NCI-H2081 treated with DMSO at 0.1 percent for 48 hours (cell line): ENCODE measurements at places on chromosomes 4 and X.

DNA sequence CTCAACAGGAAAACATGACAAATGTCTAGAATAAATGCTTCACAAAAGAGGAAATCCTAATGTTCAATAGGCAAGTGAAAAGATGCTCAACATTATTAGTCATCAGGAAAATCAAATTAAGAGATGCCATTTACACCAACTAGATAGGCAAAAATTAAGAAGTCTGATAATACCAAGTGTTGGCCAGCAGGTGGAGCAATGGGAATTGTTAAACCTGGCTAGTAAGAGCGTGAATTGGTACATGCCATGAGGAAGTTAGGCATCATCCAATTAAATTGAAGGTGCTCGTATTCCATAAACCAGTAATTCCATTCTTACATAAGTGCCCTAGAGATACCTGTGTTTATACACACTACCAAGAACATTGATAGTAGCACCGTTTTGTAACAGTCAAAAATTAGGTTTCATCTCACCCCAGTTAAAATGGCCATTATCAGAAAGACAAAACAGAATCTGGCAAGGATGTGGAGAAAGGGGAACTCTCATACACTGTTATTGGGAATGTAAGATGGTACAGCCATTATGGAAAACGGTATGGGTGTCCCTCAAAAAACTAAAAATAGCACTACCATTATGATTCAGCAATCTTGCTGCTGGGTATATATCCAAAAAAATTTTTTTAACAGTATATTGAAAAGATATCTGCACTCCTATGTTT, 14.0 kb upstream of the ZCCHC18 start:
- peak; percentile 73 for DNase-seq

DNA sequence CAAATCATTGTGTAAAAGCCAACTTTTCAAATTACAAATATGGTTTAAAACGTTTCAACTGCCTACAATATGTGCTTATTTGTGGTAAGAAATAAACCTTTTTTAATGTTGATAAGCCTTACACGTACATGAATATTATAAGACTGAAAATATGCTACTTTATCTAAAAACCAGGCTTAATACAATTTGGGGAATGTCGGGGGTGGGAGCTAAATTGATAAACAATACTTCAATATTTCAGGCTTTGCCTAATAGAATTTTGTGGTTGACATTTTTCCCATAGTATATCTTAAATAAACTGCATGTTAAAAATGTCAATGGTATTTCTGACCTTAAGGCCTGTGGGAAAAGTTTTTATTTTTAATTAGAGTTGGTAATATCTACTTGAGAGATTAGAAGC, 69.8 kb upstream of the SLIT2 start:
- no peak for DNase-seq

DNA sequence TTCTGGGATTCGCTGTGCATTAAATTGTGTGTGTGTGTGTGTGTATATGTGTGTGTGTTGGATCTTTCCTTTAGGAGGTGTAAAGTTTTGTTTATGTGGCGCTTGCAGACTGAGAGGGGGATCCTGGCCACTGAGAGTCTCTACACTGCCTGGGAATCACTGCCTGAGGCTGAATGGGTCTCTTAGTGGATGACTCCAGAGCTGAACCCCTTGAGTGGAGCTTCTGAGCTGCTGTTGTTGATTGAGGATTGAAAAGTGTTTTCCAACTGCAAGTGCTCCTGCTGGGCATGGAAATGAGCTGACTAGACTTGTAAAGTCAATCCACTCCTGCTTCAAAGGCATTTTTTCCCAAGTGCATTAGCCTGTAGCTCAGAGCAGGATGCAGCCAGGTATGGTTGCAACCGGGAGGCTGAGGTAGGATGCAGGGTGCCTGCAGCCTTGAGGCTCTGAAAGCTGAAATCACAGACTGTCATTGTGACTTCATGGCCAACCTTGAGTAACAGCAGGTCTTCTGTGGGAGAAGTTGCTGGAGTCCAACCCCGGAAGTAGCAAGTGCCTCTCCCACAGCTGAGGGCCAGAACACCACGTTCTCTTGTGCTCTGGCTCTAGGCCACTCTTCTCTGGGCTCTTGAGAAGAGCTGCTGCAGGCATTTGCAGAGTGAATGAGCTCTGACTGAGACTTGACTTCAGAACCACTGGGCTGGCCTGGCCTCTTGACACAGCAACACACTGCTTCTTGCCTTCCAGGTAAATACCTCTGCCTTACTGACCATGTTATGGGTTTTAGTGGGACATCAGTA, at the start of gene TBX22:
Gene TBX22, plus strand, starts transcription at position 613 of the 800 bp plus-strand sequence. CDS start 7,517 bp downstream, outside the sequence.
- DNase-seq, result no peak

- no peak for DNase-seq
Measured at GRCh38 chrX:135984791-135985156, 461 bp upstream of the SLC9A6 start.

- no peak for DNase-seq
Measured at GRCh38 chr4:17523662-17524061, 8.7 kb downstream of the CLRN2 start.

DNA sequence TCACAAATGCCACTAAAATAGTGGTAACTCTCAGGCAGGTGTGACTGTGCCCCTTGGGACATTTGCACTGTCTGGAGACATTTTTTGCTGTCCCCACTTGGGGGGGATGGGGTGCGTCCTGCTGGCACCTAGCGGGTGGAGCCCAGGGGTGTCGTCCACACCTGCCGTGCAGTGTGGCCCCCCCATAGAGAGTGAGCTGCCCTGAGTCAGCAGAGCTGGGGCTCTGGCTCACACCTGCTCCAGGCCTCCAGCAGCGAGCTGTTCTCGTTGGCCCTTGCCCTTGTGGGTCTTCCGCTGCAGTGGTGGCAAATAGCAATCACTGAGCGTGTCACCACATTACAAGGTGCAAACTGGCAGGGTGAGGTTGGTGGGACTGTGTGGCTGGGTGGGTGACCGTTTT, 64.6 kb downstream of the CLDN34 start:
- DNase-seq, result no peak

GRCh38 chr4:519885-520682, 21.1 kb downstream of the PIGG start:
- DNase-seq, result no peak

DNA sequence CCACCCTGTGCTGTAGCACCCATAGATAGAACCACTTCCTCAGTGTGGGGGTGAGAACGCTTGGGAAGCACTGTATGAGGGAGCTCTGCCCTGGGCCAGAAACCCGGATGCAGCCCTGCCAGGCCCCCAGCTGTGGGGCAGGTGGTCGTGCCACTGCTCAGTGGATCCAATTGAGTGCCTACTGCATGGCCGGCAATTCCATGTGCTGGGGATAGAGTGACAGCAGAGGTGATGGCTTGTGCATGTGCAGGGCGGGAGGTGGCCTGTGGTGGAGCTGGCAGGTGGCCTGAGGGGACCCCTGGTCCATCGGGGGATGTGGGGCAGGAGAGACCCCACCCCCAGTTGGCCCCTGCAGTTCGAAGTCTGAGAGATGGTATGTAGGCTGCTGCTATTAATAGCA, 60.4 kb downstream of the TRMT44 start:
- DNase-seq, result no peak

GRCh38 chr4:52961666-52962412, 99.7 kb downstream of the RASL11B start:
- DNase-seq, result no peak

DNA sequence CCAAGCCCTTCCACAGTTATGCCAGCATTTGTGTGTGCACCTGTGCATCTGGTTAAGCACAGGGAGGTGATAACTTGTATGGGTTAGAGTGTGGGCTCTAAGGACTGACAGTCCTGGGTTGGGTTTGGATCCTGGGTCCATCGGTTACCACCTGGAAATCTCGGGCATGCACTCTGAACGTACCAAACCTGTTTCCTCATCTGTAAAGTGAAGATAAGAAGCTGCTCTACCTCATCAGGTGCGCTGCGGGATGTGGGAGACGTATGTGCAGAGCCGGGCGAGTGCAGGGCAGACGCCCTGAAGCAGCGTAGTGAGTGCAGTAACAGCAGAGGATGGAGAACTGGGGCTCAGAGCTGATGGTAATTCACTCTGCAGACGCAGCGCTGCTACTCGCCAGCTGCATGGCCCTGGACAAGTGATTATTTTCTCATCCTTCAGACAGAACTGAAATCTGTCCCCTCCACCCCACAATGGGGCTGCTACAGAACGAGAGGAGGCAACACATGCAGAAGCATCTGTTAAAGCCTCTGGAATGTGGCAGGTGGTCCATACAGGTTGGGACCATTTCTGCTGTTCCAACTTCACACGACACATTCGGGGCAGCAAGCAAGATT, 64.4 kb downstream of the HADH start:
- DNase-seq, result no peak

DNA sequence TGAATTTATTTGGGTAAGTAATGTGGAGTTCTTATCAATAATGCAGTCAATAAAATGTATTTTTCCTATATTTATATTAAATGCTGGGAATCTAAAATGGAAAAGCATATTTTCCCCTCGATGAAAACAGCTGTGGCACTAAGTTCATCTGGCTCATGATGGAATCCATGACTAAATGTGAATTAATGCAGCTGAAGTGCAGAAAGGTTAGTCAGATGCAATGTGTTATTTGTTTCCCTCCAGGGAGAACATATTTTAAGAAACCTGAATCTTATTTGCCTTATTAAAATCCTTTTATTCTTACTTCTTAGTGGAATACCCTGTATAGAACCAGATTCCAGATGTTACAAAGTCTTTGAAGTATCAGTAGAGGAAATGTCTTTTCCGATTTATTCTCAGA, 247.9 kb downstream of the ARHGAP24 start:
- DNase-seq, result no peak

- DNase-seq, result no peak
Measured at GRCh38 chrX:101164766-101165590, 54.6 kb upstream of the DRP2 start.

DNA sequence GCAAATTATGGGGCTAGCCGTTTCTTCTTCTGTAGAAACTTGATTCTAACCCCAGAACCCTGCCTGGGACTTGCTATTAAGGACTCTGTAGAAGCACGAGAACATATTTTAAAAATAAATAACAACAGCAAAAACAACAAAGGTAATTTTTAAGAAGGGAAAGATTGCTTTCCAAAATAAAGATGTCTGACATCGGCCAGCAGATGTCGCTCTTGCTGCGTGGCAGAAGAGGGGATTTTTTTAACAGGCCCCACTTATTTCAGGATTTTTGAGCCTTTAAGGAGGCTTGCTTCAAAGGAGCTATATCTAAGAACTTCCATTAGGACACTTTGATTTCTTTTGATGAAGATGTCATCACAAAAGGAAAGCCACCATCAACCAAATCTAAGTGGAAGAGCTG, 62.8 kb upstream of the EGFL6 start:
- DNase-seq, result no peak

DNA sequence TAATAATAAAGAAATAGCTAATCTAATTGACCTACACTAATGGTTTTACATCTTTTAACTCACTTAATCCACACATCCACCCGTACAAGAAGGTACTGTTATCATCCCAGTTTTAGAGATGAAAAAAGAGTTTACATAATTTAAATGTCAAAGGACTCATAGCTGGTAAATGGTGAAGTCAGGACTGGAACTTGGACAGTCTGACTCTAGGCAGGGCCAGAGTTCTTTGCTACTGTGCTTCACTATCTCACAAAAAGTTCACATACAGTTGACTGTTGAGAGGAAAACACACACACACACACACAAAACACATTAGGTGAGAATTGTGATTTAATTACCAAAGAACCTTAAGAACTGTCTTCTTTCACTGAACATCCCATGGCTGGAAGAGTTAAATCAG, 71.2 kb upstream of the PRSS48 start:
- DNase-seq, result no peak

- DNase-seq, result no peak
Measured at GRCh38 chrX:27893211-27893610, 85.4 kb downstream of the MAGEB10 start.

- DNase-seq, result no peak
Measured at GRCh38 chr4:188214861-188215260, 75.6 kb downstream of the TRIML1 start.

DNA sequence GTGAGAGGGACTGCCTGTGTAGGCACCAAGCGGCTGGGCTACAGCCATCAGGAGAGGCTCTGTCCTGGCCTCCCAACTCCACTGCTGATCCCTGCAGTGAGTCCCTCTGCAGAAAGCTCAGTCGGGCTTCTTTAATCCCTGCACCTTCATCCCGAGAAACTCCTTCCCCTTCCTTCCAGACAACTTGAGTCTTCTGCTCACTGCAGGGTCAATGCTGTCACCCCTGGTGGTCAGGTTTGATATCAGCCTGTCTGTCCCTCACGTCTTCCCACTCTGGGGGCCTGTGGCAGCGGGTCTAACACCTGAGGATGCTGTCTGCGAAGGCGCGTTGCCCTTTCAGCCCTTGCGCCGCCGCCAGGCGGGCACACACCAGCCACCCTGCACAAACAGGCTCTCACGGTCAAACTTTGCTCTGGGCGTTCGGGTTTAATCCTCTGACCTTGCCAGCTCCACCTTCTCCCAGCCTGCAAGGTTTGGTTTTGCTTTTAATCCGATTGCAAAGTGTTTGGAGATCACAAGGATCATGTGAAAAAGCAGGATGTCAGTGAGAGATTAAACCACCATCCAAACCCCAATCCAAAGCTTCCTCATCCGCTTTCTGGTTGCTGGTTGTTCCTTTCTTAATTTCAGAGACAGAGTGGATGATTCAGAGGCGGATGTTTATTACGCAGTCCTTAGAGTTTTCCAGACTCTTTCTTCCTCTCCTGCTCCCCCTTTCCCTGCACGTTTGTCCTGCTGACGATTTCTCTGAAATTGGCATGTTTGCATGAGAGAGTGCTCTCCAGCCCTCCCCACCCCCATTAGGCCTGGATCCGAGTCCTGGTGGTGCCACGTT, 74.8 kb upstream of the SLC34A2 start:
- no peak for DNase-seq

DNA sequence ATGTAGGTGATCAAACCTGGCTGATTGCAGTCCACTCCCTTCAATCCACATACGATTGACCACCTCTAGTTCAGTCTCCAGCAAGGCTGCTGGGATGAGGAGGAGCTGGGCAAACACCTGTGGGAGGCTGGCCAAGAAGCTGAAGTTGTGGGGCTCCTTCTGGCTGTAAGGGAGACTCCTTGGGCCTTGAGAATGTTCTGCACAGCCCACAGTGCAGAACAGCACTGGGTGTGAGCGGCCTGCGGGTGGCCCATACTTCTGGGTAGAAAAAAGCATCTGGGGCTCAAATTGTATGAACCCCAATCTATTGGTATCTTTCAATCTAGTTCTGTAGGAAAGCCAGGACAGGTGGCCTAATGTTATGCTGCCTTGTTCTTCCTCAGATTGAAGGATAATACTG, 1608.8 kb upstream of the PCDH10 start:
- DNase-seq, result no peak

GRCh38 chr4:5719350-5720055, 8.5 kb downstream of the EVC start:
- no peak for DNase-seq

DNA sequence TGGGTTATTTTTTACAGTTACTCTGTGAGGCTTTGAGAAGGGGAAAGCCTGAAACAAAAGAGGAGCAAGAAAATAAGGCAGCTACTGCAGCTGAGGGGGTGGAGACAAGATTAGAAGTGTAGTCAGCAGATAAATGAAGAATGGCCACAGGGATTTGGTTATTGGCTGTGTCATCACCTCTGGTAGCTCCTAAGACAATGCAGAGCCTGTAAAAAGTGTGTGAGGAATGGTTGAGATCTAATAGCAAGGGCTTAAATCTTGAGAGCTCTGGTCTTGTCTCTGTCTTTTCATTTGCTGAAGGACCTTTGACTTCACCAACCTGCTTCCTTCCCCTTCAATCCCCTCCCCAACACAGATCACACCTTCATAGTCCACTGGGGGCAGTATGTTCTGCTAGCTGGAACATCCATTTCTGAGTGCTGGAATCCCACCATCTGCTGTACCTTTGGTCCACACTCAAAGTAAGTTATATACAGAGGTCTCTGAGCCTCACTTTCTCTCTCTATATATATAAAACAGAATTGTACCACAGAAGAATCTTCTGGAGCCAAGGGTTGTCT, 213.7 kb upstream of the ZIC3 start:
- no peak for DNase-seq

- DNase-seq, result no peak
Measured at GRCh38 chr4:11495818-11496217, 67.1 kb upstream of the HS3ST1 start.
